Left lung (tissue), 14 donors: ENCODE measurements at places on chromosomes 4 and X. TPM values are rescaled to one million over a fixed set of nuclear protein-coding genes. Genes with fewer than 3 reads are reported as not detected.

DNA sequence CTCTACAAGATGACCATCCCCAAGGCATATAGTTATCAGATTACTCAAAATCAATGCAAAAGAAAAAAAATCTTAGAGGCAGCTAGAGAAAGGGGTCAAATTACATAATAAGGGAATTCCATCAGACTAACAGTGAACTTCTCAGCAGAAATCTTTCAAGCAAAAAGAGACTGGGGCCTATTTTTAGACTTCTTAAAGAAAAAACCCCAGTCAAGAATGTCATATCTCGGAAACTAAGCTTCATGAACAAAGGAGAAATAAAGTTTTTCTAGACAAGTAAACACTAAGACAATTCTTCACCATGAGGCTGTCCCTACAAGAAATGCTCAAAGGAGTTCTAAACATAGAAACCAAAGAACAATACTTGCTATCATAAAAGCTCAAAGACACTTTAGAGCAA, 51.7 kb downstream of the RAB28 start:
- no peak for DNase-seq
- H3K27ac ChIP-seq, result no peak overlapping the region
- H3K36me3 ChIP-seq, result no peaks in the 10 kb centered on the region
- H3K4me3 ChIP-seq, result no peak overlapping the region
- no peaks in the 10 kb centered on the region for H3K4me1 ChIP-seq
- no peaks in the 10 kb centered on the region for H3K27me3 ChIP-seq

DNA sequence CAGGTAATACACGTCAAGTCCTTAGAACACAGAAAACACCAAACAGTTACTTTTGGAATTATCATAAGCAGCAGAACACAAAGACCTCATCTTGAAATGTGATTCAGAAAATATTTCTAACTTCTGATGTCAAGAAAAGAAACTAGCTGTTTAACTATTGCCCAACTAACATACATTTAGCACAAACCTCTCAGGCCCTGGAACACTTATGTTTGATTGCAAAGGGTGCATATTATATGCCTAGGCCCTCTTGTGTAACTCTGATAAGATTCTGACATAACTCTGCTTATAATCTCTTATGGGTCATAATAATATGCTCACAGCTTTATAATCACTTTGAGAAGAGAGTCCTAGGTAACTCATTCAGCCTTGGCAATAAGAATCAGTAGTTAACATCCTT, 62.6 kb downstream of the TBC1D9 start:
- H3K4me1 ChIP-seq, result peaks cover 11% of the 10 kb centered on the region
- H3K4me3 ChIP-seq, result no peak overlapping the region
- no peak overlapping the region for H3K27ac ChIP-seq
- H3K36me3 ChIP-seq, result no peaks in the 10 kb centered on the region
- DNase-seq, result no peak

- H3K27me3 ChIP-seq, result no peaks in the 10 kb centered on the region
- no peaks in the 10 kb centered on the region for H3K4me1 ChIP-seq
- DNase-seq, result no peak
- H3K27ac ChIP-seq, result no peak overlapping the region
- no peaks in the 10 kb centered on the region for H3K36me3 ChIP-seq
These were observed 373.6 kb upstream of the MAGEB2 start for GRCh38 chrX:29841750-29842149.

- no peak overlapping the region for H3K27ac ChIP-seq
- no peaks in the 10 kb centered on the region for H3K36me3 ChIP-seq
- no peaks in the 10 kb centered on the region for H3K4me1 ChIP-seq
- DNase-seq, result no peak
These were observed 16.2 kb upstream of the FHL1 start for GRCh38 chrX:136130931-136131833.

DNA sequence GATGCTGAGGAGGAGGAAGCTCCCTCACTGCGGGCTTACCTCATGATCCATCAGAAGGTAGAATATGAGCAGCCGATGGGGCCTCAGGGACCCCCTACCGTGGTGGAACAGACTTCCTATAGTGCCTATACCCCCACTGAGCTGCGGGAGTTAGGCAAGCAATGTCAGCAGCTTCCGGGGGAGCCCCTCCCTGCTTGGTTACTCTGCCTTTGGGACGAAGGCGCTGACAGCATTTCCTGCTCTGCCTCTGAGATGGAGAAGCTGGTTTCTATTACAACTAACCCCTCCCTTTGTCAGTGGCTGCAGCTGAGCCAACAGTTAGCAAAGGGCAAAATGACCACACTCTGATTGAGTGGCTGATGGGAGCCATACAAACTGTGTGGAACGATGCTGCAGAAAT, 430.7 kb downstream of the IDS start:
- H3K27me3 ChIP-seq, result no peaks in the 10 kb centered on the region
- H3K27ac ChIP-seq, result no peak overlapping the region
- H3K36me3 ChIP-seq, result no peaks in the 10 kb centered on the region

Gene ATP10D
- total RNA-seq, result 31.8 TPM

Gene FAAH2
- total RNA-seq, result 6.2 TPM

Gene TSPAN5
- 16.9 TPM for total RNA-seq

Gene IQSEC2
- 17.3 TPM for total RNA-seq

Gene PRRG1
- total RNA-seq, result 8.6 TPM

Gene BTK
- 26.6 TPM for total RNA-seq
